ENCODE measurements at places on chromosomes 6 and 20. TPM values are rescaled to one million over a fixed set of nuclear protein-coding genes. Genes with fewer than 3 reads are reported as not detected.

PSMB8 gene
- polyA plus RNA-seq, result 13.9 TPM

DNA sequence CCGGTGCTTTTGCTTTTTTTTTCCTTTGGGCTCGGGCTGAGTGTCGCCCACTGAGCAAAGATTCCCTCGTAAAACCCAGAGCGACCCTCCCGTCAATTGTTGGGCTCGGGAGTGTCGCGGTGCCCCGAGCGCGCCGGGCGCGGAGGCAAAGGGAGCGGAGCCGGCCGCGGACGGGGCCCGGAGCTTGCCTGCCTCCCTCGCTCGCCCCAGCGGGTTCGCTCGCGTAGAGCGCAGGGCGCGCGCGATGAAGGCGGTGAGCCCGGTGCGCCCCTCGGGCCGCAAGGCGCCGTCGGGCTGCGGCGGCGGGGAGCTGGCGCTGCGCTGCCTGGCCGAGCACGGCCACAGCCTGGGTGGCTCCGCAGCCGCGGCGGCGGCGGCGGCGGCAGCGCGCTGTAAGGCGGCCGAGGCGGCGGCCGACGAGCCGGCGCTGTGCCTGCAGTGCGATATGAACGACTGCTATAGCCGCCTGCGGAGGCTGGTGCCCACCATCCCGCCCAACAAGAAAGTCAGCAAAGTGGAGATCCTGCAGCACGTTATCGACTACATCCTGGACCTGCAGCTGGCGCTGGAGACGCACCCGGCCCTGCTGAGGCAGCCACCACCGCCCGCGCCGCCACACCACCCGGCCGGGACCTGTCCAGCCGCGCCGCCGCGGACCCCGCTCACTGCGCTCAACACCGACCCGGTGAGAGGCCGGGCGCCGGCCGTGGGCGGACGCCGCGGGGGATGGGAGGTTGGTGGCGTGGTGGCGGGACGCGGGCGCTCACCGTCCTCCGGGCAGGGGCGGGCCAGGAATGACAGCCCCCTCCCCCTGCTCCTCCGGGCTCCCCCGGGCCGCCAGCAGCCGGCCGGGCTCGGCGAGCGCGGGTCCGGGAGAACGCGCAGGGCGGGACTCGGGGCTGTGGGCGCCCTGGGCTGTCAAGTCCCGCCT lies 606 bp downstream of the ID4 start:
- peak; percentile 30 for DNase-seq

- DNase-seq, result no peak
Observed at GRCh38 chr20:44419131-44419844, 56.4 kb upstream of the TTPAL start.

GRCh38 chr20:64137598-64138031 lies 26.6 kb upstream of the MYT1 start:
- no peak for DNase-seq

PDE10A gene
- polyA plus RNA-seq, result 6.3 TPM

MOXD1 gene
- 2.3 TPM for polyA plus RNA-seq

- no peak for DNase-seq
Observed at GRCh38 chr6:131787079-131787478, 20.7 kb upstream of the ENPP1 start.

DNA sequence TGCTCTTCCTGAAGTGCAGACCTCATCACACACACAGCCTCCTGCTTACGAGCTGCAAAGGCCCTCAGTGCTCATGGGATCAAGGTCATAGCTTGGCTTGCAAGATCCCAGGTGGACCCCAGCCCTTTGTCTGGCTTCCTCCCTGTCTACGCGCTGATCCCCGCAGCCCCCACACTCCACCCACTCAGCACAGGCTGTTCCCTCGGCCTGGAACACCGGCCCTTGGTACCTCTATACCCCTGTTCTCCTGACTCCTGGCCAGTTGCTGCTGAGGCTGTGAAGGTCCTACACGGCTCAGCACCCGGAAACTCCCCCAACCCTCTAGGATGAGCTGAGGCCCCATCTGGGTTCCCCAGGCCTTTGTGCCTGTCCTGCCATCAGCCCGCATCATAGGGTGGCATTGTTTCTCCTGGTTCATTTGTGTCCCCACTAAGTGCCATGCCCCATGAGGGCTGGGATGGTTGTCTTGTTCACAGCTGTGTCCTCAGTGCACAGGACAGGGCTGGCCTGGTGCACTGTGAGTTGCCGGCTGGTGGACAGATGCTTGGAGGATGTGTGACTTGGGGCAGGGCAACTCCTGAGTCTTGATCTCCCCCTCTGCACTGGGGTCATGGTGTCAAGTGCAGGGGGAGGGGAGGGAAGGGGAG lies 57.0 kb downstream of the ADNP start:
- DNase-seq, result no peak

DNA sequence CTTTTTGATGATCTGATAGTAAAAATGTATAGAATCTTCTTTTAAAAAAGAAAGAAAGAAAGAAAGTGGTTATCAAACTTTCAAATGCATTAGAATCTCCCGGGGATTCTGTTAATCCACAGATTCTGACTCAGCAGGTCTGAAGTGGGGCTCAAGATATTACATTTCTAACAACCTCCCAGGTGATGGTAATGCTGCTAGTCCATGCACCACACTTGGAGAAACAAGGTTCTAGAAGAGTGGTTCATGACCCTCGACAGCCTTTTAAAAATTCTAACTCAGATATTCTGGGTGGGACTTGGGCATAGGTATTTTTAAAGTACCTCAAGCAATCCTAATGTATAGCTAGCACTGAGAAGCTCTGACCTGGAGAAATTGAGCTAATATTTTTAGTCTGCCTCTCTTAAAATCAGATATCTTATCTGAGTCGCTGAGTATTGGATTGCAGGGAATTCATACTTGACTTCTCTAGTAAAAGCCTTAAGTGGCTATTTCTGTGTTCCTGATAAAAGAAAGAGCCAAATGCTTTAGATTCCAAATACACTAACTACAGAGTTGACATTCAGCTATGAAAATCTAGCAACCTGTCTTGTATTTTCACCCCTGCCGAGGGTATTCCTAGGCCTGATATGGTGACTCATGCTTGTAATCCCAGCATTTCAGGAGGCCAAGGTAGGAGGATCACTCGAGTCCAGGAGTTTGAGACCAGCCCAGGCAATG lies 252.4 kb downstream of the PHACTR1 start:
- DNase-seq, result no peak

STMND1 gene
- not detected for polyA plus RNA-seq

DNA sequence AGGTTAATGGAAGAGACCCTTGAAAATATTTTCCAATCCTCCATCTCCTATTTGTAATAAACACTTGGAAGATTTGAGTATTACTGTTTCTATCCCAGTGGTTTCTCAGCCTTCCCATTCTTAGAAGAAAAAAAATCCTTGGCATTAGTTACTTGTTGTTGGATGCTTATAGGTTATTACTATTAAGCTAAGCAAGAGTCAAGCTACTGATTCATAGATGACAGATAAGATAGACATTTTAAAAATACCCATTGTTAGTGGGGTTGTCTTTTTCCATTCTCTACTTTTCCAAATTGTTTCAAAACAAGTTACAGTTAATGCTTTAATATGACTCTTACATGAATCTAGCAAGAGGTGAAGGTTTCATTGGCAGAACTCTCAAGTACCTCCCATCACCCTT lies 158.5 kb downstream of the HIVEP2 start:
- no peak for DNase-seq

DNA sequence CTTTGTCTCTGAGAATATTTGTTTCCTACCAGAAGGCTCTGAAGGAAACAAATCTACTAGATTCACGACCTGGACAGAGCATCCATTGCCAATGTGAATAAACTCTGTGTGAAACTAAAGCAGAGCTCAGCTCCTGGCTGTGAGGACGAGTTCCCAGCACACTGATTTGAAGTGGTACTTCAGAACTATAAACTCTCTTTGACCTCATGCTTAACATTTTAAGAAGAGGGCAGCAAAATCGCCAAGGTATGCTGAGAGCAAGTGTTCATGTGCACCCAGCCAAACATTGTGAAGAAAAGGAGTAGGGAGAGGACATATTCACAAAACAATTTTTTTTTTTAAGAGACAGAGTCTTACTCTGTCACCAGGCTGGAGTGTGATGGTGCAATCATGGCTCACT lies 33.7 kb upstream of the ZNF133 start:
- DNase-seq, result no peak

DNA sequence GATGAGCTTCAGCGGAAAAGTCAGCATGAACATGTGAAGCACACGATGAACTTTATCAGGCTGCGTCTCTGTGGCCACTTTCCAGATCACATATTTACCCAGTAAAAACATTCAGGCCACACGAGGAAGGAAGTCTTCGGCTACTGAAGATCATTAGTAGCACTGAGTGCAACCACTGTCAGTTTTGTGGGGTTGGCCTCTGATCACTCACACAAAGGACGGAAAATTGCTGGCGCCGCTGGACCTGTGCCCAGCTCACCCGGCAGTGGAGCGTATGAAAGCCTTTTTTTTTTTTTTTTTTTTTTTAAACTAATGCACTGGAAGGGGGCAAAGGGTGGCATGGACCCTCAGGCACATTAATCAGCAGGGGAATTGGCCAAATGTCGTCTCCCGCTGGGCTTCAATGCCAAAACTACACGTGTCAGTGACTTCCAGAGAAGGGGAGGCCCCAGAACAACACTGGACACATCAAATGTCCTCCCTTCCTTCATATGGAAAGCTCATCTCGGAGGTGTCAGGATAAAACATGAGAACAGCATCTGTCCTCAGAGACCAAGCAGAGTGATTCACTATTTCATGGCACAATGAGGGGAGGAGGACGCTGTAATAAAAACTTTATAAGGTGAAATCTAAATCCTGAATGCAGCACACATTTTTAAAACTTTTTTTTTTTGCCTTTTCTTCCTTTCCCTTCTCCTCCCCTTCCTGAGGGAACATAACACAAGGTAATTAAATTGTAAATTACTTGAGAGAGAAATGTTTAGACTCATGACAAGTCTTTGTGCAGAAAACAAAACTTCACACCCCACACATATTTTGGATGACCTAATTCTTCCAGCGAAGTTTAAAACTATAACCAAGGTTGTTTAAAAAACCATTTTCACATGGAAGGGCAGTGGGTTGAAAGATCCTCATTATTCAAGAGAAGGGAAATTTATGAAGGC lies 223.4 kb downstream of the FOXC1 start:
- peak; percentile 66 for DNase-seq

NKX2-4 gene
- polyA plus RNA-seq, result not detected

NEURL2 gene
- 24.5 TPM for polyA plus RNA-seq

DNA sequence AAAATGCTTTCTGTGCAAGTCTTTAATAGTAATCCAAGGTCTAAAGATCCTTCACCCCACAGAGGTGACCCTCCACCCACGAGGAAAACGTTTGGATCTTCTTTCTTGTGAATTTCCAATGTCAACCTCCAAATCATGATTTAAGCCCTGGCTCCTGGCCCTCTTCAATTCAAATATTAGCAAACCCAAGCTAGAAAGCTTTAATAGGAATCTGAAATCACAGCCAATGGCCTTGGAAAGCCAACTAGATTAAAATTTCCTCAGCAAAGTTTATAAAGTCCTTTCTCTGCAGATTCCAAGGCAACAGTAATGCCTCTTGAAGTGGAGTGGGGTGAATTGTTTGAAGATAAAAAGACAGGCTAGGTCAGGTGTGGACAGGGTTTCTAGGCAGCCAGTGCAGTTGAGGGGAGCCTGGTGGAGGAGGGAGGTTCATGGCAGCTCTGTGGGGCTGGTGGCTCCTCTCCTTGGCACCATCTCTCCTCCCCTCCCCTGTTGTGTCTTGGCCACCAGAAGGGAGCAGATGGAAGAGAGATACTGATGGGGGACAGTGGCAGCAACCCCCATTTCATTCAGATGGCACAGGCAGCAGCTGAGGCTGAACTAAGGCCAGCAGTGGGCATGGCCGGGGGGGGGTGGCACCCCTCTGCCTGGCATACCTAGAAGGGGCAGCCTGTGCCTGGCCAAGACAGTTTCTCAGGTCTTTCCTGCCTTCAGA lies 12.0 kb upstream of the UQCC2 start:
- DNase-seq, result no peak

DNA sequence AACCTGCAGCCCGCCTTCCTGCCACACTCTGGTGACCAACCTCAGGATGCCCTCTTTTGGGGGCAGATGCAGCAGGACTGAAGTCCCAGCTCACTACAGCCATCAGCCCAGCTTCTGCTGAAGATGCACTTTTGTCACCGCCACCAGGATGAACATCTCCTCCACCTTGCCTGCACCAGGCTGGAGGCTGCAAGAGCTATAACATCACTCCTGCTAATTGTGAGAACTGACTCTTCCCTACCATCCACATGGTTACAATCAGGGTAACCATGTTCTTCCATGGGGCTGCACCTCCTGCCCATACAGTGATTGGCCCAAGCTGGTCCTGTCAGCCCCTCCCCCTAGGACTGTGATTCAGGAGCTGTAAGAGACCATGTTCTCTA lies 2.0 kb upstream of the ACTL10 start:
- no peak for DNase-seq
